ENCODE measurements at places on chromosomes 7 and 10. TPM values are rescaled to one million over a fixed set of nuclear protein-coding genes. Genes with fewer than 3 reads are reported as not detected.

Gene TNS3
- 100 TPM for total RNA-seq

GRCh38 chr7:122602800-122603199 lies 96.1 kb downstream of the RNF133 start:
- DNase-seq: no peak

- DNase-seq: peak; percentile 21
Measured at GRCh38 chr7:45215601-45216062, 58.0 kb downstream of the RAMP3 start.

GRCh38 chr7:105581066-105581811 lies at the start of gene EFCAB10:
Gene EFCAB10 (minus strand): TSS chr7:105581493. CDS start chr7:105581463, 30 bp downstream.
- peak; percentile 62 for DNase-seq

- DNase-seq: no peak
Measured at GRCh38 chr7:106045586-106045985, 66.5 kb downstream of the SYPL1 start.

DNA sequence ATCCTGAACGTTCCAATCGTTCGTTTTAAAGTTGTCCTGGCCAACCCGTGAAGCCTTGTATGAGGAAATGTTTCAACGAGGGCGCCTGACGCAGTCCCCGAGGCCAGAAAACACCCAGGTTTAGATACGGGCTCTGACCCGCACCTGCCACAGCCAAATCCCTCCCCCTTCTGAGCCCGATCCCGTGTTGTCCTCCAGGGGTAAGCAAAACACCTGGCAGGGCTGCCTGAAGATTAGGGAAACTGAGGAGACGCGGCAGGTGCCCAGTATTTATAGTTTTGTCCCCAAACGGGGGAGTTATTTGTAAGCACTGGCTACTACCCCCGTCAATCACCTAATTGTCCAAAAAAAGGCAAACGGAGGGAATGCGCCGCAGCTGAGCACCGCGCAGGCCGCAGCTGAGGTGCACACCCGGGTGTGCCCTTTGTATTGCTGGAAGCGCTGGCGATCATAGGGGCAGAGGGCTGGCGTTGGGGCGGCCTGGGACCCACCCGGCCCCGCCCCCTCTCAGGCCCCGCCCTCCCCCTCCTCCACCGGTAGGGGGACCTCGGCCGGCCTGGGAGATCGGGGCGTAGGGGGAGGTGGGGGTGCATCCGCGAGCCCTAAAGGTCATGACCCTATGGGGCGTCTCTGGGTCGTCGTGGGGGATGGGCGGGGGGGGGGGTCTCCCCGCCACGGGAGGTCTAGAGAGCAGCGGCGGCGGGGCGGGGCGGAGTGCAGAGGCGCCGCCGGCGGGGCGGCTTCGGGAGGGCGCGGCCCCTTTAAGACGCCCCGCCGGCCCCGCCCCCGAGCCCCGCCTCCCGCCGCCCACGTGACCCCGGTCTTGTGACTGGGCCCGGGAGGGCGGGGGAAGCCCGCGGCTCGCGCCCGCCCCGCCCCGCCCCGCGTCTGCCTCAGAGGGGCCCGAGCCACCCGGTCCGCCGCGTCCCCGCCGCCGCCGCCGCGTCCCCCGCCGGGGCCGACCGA lies at the start of gene BRI3:
Gene BRI3 (plus strand): TSS at position 896 of the 966 bp plus-strand sequence. CDS start 110 bp downstream, outside the sequence.
- DNase-seq: peak; percentile 99

DNA sequence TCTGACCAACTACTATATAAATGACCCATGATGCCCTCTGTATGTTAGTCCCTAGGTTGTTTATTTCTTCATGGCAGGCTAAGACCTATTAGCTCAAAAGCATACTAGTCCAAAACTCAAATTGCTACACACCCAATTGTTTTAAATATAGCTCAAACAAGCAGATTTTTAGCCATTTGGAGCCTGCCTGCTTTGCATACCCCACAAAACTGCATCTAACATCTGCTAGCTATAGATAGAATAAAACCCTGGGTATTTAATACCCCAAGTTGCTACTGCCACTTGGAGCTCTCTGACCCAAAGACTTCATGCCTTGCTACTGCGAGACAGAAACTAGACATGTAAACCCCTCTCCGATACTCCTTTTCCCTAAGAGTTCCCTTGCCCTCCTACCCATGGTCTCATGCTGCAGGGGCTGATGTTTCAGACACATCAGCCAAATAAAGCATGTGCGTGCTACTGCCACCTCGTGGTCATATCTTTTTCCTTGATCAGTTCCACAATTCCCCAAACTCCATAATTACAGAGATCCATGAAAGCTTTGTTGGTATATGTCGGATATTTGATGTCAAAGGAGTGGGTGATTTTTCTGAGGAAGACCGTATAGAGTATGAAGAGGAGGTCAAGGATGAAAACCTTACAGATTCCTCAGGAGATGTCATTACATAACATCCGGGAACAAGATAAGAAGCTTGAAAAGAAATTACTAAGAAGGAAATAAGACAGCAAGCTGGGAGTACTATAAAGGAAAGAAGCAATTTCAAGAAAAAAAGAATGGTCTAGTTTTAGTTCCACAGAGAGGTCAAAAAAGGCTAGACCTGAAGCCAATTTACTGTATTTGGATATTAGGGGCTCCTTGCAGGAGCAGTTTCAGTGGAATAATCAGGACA lies 386.6 kb downstream of the SH2D4B start:
- peak; percentile 43 for DNase-seq

DNA sequence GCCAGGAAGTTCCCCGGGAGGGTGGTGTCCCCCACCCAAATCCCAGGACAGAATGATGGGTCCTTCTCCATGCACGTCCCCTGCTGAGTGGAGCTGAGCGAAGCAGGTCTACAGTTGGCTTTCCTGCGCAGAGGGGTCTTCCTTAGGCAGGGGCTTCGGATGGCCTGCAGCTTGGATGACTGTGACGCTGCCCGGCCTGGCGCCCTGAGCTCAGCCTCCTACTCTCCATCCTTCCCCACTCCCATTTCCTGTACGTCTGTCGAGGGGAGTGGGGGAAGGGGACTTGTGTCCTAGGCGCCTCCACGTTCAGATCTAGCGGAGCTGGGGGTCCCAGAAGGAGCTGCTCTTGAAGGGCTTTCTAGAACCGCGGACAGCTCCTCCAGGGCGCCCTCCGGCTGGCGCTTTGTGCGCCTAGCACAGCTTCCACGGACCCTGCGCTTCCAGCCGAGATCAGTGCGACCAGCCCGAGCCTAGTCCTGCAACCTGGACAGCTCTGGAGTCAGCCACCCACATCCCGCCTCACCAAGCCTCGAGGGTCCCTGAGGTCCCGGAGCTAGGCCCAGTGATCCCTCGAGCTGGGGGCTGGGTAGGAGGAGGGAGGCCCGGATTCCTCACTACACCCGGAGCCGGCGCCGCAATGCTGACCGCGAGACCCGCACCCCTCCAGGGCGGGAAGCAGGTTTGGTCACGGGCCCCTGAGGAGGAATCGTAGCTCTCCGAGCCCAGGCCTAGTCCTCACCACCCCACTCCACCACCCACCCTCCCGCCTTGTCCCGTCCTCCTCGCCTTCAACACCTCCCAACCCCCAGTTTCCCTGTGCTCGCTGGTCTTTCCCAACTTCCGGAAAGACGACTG lies 1.9 kb downstream of the GRID1 start:
- no peak for DNase-seq

- no peak for DNase-seq
Measured at GRCh38 chr7:23373151-23374004, 74.2 kb downstream of the MALSU1 start.

Gene NHLRC2
- 14.2 TPM for total RNA-seq

DNA sequence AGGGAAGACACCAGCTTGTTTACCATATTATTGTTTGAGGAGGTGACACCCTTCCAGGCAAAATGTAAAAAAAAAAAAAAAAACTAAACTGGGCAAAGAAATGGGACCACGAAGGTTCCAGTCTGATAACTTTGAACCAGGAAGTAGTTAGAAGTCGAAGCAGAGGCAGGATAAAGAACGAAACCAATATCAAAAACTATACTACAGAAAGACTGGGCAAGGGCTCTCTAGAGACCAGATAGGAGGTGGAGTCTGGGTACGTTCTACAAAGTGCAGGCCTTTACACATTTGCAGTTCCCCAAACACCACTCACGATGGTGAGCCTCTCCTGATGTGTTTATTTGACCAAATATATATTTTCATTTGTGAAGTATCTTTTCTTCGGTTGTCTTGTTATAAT lies 125.7 kb upstream of the CDK1 start:
- no peak for DNase-seq

Gene TMEM139
- 3.0 TPM for total RNA-seq

- no peak for DNase-seq
Measured at GRCh38 chr10:59387951-59388670, 25.8 kb upstream of the FAM13C start.

- DNase-seq: no peak
Measured at GRCh38 chr7:71601851-71602250, 469.9 kb downstream of the GALNT17 start.

DNA sequence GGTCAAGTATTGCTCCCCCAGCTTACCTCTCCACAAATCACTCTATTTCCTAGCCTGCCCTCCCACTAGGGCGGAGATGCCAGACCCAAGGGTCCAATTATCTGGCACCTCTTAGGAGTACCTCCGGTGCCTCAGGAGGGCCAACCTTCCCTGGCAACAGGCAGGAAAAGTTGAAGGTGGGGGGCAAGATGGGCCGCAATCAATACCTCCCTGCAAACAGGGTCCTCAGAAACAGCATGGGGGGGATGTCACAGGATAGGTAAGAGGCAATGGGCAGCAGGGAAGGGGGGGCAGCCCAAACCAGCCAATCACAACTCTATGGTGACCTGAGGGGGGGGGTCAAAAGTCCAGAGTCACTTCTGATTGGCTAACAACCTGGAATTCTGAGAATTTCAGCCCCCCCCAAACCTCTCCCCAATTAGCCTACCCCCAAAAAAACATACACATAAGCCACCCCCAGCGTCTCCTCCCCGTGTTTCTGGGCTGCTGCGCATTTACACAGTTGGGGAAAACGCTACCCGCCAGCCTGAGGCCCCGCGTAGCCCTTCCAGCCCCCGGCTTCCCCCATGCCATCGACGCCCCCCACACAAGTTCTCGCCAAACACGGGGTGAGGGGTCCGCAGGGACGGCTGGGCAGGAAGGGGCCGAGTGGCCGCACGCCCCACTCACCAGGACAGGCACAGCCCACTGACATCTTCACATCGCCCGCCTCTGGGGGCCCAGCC lies 589 bp downstream of the LDB1 start:
- peak; percentile 65 for DNase-seq

- DNase-seq: no peak
Measured at GRCh38 chr7:111424768-111425167, 137.5 kb downstream of the IMMP2L start.

Gene HTRA1
- 73.3 TPM for total RNA-seq

DNA sequence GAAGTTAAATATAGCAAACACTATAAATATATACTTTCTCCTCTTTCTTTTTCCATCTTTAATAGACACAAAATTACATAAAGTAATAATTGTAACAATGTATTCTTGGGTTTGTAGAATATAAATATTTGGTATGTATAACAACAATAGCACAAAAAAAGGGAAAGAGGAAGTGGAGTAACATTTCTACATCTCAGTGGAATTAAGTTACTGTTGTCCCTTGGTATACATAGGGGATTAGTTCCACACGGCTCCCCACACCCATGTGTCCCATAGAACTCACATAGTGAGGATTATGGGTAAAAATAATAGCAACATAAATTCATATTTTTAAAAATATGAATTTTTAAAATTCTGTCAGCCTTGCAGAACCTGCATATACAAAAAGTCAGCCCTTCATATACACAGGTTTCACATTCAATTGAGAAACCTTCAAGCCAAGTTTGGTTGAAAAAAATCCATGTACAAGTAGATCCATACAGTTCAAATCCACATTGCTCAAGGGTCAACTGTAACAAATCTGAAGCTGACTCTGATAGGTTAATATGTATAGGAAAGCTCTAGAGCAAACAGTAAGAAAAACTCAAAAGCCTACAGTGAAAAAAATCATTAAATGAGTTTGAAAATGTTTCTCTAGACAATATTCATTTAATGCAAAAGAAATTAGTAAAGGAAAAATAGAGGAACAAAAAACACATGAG lies 92.4 kb downstream of the HYCC1 start:
- DNase-seq: no peak

Gene NODAL
- total RNA-seq: not detected

- no peak for DNase-seq
Measured at GRCh38 chr10:69974551-69975155, 78.0 kb upstream of the MACROH2A2 start.

- DNase-seq: no peak
Measured at GRCh38 chr10:14952851-14953423, 959 bp downstream of the DCLRE1C start.

GRCh38 chr10:6065406-6065805 lies 3.2 kb upstream of the IL2RA start:
- DNase-seq: no peak

GRCh38 chr7:96836456-96836855 lies 126.8 kb upstream of the SEM1 start:
- no peak for DNase-seq

DNA sequence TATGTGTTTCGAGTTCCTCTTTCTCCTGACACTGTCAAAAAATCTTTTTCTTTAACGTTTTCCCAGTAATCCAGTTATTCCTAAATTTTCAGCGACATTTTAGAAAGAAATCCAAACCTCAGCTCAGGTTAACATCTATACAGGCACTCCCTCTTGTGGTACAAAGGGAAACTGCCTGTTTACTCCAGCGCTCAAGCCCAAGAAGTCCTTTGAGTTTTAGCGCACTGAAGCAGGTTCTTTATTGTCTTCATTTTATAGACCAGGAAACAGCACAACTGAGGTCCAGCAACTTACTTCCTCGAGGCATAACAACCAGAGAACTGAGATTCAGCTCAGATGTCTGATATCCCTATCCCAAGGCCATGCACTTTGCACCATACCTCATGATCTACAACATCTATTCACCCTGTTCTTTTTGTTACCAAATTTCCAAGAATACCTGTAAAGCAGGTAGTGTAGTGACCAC lies 287.2 kb upstream of the MKLN1 start:
- DNase-seq: peak; percentile 40

GRCh38 chr10:11272915-11273389 lies 255.3 kb downstream of the CELF2 start:
- DNase-seq: no peak

DNA sequence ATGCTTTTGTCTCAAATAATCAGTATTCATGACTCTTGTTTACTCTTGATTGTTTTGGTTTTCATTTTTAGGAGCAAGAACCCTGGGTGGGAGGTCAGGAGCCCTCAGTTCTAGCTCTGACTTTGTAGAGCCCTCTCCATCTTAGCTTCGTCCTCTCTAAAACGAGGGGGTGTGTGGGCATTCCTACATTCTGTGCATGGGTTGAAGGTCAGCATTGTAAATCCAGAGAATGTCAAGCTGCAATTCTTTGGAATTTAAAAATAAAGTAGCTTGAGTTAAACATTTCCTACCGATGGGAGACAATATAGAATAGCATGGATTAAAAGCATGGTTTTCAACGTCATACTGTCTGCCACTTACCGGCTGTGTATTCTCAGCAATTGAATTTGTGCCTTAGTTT lies 128.3 kb downstream of the PRPF18 start:
- DNase-seq: no peak

DNA sequence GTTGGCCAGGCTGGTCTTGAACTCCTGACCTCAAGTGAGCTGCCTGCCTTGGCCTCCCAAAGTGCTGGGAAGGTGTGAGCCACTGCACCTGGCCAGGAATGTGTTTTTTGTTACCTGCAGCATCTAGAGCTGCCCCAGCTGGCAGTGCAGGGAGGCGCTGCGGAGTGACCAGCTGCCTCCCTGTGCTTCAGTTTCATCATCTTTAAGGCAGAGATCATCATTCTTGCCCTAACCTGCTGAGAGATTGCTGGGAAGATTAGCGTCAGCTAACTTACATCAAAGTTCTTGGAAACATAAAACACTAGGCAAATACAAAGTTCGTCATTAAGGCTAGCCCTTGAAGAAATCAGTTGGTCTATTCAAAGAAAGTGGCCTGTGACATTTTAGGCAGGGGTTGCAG lies 2.3 kb downstream of the ZNF282 start:
- DNase-seq: no peak

- no peak for DNase-seq
Measured at GRCh38 chr7:5065107-5065407, 19.4 kb downstream of the RBAK start.

Gene CALHM1
- total RNA-seq: not detected
